ENCODE measurements at places on chromosomes 2 and 18. TPM values are rescaled to one million over a fixed set of nuclear protein-coding genes. Genes with fewer than 3 reads are reported as not detected.

DNA sequence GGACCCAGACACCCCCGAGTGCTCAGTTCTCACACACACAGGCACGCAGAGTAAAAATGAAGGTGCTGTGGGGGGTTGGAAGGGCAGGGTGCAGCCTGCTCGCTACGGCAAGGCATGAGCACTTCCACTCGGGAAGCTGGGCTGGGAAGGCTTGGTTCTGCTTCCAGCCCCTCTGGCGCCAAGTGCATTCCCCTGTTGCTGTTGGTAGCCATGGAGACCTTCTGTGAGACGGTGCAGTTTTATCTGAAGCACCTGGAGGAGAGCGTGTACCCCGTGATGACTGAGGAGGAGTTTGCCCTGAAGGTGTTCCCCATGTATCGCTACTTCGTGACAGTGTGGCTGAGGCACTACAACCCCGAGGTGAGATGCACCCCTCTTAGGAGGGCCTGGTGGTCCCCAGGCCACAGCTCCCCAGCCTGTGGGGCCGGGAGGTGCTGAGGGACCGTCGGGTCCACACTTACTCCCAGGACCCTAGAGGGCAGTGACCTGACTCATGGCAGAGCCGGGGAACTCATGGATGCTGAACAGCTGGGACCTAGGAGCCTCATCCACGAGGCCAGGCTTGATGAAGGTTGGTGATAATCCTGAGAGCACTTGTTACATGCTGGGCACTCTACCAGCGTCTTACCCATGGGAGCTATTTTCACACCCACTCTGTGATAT is 15.5 kb downstream of the MROH2A start:
- no peak overlapping the region for H3K27ac ChIP-seq
- H3K36me3 ChIP-seq, result no peaks in the 10 kb centered on the region
- no peak overlapping the region for H3K4me3 ChIP-seq
- H3K4me1 ChIP-seq, result no peaks in the 10 kb centered on the region

DNA sequence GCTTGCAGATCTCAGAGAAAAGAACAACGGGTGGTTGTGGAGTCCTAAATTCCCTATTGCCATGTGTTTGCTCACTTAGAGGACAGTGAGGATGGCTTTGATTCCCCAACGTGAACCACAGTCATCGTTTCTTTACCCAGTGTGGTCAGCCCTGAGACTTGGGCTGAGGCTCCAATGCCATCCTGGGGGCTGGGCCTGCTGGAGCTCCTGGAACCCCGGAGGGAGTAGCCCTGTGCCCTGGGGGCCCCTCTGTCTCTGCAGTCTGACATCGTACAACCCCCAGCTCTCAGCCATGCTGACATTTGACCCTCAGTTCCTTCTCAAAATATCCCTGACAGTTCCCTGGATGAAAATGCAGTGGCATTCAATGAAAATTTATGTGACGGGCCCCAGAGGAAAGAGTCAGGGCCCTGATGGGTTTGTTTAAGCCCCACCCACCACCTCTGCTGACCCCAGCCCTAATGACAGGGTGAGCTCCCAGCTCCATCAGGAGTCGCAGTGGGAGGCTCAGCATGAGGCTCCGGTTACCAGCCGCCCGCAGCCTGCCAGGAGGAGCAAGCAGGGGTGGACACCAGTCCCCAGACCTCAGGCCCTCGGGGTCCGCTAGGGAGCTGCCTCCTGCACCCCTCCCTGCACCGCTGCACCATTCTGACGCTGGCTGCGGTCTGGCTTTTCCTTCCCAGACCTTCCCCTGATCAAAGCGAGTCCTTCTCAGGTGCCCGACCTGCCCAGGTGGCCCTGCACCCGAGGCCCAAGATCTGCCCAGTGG is 120.9 kb downstream of the TWIST2 start:
- H3K27me3 ChIP-seq, result peaks cover 9% of the 10 kb centered on the region
- peaks cover 21% of the 10 kb centered on the region for H3K4me1 ChIP-seq
- peaks cover 2% of the 10 kb centered on the region for H3K36me3 ChIP-seq
- no peak for DNase-seq
- H3K4me3 ChIP-seq, result no peak overlapping the region

- DNase-seq, result peak; percentile 88
- no peak overlapping the region for H3K27ac ChIP-seq
Measured at GRCh38 chr2:240935103-240935876, 29.2 kb downstream of the CROCC2 start.

DNA sequence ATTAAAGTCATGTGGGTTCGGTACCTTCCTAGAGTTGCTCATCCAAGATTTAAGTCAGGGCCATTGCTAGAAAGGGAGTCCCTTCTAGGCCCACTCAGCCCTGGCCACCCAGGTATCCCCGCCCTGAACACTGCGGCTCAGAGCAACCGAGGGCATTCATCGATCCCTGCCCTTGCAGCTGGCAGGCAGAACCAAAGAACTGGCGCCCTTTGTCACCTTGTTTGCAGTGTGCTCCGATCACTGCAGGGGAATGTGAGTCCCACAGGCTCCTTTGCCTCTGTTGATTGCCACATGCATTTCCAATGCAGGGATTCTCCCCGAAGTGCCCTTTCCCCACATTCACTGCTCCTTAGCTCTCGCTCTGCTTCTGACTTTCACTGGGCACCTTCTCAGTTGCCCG is 108.5 kb downstream of the CMPK2 start:
- no peaks in the 10 kb centered on the region for H3K36me3 ChIP-seq
- H3K27me3 ChIP-seq, result no peaks in the 10 kb centered on the region
- DNase-seq, result no peak
- H3K4me3 ChIP-seq, result no peak overlapping the region
- no peaks in the 10 kb centered on the region for H3K4me1 ChIP-seq
- no peak overlapping the region for H3K27ac ChIP-seq

DLX2 gene
- total RNA-seq, result 5.7 TPM

Data from chondrocyte (in vitro differentiated cells).